ENCODE measurements at places on chromosomes 12 and 14.

GRCh38 chr14:74161526-74162158 is 76.9 kb downstream of the LIN52 start:
- DNase-seq, result no peak

GRCh38 chr12:131994589-131994988 is 44.8 kb downstream of the EP400 start:
- DNase-seq, result no peak

DNA sequence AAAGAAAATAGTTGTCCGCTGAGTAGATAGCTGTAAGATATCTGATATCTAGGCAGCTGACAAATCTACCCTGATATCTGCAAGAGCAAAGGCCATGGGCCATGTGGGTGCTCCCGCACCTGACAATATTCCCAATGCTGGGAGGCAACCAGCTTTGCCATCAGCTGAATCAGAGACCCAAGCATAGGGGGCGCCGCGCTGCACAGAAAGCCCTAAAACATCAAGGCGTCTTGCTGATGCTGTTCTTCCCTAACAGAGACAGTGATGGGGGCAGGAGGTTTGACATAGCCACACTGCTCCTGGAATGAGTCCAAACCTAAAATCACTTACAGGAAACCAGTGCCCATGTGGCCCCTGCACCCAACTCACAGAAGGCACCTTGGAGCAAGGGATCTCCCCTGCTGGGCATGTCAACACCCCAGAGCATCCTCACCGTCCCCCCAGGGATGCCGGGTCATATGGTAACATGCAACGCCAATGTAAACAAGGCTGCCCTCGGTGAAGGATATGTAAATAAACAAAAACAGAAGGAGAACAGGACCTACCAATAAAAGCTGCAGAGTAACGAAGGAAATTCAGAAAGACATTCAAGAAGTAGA is 199.5 kb downstream of the TMEM132D start:
- no peak for DNase-seq

- DNase-seq, result no peak
Observed at GRCh38 chr12:2806700-2807099, 5.8 kb upstream of the ITFG2 start.

DNA sequence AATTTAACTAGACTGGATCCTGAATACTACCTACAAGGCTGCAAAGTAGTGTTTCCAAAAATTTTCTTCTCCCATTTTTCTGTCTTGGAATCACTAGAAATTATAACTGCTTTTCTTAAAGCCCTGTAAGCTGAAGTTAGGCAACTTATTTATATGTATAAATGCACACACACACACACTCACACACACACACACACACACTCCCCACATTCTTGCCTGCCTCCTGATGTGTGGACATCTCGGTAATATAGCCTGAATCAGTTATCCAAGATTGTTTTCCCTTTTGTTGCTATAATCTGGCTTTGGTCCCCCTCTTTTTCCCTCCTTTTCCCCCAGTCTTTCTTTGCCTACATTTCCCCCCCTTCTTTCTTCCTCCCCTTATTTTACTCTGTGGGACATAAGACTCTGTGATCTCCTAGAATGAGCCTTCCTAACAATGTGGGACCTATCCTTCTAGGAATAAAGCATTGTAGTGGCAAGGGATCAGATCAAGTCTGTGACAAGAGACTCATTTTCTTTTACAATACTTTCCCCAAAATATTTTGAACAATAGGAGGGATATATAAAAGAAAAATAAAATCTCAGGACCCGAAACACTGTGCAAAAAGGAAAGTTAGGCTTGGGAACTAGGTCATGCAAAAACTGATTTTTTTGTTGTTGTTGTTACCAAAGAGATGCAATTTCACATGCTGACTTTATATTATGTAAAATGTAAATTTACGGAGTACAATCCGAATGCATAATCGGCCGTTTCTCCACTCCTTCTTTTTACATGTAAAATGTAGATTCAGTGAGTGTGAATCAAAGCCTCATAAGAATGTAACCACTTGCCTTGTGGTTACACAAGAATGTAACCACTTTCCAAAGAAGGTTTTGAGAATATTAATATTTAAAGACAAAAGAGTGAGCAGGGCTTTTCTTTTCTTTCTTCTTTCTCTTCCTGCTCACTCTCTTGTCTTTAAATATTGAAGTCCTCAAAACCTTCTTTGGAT is 26.3 kb upstream of the CD69 start:
- DNase-seq, result no peak

DNA sequence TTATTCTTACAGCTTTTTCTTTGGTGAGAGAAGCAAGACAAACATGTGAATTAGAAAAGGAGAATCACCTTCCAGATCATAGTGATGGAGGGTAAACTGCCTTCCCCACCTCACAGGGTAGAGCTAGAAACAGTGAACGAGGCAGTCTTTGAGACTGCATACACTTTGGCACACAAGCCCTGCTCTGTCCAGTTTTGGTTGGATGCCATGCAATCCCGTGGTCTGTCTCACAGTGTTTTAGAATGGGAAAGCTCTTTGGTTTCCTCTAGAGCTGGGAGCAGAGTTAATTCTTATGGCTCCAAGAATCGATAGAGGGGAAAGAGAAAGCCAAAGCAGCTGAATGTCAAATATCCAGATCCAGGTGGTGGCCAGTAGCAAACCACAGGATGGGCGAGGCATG is 21.9 kb downstream of the TDP1 start:
- DNase-seq, result no peak
